ENCODE measurements at places on chromosomes 3 and 15.

- no peak for DNase-seq
These were observed 58.5 kb upstream of the SLC24A5 start for GRCh38 chr15:48062148-48062872.

DNA sequence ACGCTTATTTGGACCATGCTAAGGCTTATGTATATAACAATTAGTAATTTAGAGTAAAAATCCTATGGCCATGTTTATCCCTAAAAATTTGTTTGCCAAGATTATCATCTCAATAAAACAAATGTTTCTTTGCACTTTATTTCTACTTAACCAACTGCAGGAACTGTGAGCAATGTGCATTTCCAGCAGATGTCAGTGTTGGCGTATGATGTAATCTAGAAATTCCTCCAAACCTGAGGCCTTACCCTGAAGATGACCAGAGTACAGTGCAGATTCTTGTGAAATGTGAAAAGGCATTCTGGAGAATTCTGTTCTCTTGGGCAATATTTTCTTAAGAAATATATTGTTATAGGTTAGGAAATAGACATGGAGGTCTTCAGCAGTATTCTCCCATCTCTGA is 205.9 kb downstream of the MBNL1 start:
- DNase-seq, result no peak

DNA sequence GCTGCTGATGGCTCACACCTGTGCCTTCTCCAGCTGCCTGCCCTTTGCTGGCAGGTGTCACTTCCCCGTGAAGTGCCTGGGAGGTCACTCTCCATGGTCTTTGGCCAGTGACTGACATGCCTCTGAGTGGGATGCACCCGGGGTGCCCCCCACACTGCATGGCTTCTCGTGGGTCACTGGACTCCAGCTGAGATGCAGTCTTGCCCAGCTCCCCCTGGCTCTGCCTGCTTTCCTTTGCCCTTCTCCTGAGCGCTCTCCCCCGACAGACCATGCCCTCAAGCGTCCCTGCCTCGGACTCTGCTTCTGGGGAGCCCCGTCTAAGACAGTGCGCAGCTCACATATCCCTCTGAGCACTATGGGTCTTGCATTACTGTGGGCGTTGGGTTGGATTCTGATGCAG is 14.4 kb downstream of the FBLN2 start:
- no peak for DNase-seq

- no peak for DNase-seq
These were observed 23.6 kb upstream of the BSN start for GRCh38 chr3:49530701-49531100.

- no peak for DNase-seq
These were observed 324.6 kb downstream of the MFSD1 start for GRCh38 chr3:159126261-159127020.

DNA sequence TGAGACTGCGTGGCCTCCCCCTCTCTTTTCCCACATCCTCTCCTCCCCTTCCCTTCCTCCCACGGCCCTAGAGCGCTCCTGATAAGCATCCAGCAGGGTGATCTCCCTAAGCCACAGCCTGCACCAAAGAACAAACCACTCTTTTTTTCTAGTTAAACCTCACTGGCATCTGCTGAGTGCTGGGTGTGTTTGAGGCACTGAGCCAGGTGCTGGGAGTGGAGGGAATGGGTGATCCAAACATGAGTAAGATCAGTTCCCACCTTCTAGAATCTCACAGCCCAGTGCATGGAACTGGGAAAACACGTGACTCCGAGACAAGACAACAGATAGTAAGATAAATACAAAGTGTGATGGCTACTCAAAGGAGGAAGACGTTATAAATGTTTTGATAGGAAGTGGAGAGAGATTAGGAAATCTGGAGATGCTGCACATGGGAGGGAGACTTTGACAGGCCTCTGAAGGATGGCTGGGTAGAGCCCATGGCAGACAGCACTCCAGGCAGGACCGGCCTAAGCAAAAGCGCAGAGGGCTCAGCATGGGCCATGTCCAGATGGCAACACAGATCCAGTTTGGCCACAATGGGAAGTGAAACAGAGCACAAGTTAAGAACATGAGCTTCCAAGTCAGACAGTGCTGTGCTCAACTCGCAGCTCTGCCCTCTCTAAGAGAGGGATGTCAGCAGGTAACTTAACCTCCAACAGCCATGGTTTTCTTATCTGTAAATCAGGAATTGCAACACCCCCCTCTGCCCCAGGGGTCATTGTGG is 55.6 kb downstream of the CCR3 start:
- peak; percentile 21 for DNase-seq

- DNase-seq, result no peak
These were observed 11.2 kb downstream of the ATP8B4 start for GRCh38 chr15:50107591-50108408.

DNA sequence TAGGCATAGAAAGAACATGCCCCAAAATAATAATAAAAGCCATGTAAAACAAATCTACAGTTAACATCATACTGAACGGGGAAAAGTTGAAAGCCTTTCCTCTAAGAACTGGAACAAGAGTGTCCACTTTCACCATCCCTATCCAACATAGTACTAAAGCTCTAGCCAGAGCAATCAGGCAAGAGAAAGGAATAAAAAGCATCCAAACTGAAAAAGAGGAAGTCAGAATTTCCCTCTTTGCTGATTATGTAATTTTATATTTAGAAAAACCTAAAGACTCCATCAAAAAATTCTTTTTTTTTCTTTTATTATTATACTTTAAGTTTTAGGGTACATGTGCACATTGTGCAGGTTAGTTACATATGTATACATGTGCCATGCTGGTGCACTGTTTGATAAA is 661.6 kb upstream of the CBLB start:
- DNase-seq, result no peak

GRCh38 chr15:85534031-85534430 is 153.6 kb downstream of the AKAP13 start:
- no peak for DNase-seq

DNA sequence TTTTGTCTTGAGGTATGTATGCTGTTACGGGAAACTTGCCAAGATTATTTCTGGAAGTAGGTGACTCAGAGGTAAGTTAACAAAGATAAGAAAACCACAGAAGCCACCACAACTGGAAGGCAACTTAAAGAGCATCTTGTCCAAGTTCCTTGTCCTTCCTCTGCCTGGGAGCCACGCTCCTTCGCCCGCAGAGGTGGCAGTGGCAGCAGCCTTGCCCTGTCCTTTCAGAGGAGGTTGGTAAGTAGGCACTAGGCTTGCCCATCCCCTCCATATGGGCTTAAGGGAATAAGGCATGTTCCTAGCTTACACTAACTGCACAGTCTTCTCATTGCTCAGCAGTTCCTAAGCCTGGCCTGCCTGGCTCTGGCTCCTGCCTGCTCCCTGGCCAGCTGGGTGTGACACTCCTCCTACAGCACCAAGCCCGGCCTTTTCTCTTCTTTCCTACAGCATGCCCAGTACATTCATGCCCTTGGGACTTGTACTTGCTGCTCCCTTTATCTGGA is 48.0 kb upstream of the RAB6B start:
- no peak for DNase-seq

GRCh38 chr3:165644331-165644730 is 192.9 kb downstream of the BCHE start:
- no peak for DNase-seq

- DNase-seq, result no peak
These were observed 16.5 kb downstream of the ISL2 start for GRCh38 chr15:76353023-76353577.

DNA sequence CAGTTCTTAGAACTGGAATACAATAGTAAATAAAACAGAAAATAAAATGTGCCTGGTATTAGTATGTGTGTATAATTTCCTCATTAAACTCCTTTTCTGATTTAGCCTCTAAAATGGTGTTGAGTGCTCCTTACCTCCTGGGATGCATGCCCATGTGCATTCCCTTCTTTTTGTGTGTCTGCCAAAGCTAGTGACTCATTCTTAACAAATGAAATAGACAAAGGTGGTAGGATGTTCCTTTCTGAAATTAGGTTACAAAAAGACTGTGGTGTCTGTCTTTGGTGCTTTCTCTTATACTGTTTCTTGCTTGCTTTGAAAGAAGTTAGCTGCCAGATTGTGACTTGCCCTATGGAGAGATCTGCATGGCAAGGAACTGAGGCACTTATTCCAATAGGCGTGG is 623.7 kb downstream of the GRM7 start:
- peak; percentile 11 for DNase-seq

- DNase-seq, result no peak
These were observed 17.1 kb upstream of the HEG1 start for GRCh38 chr3:125072749-125073389.

GRCh38 chr3:111238885-111239284 is 167.3 kb downstream of the NECTIN3 start:
- DNase-seq, result no peak

DNA sequence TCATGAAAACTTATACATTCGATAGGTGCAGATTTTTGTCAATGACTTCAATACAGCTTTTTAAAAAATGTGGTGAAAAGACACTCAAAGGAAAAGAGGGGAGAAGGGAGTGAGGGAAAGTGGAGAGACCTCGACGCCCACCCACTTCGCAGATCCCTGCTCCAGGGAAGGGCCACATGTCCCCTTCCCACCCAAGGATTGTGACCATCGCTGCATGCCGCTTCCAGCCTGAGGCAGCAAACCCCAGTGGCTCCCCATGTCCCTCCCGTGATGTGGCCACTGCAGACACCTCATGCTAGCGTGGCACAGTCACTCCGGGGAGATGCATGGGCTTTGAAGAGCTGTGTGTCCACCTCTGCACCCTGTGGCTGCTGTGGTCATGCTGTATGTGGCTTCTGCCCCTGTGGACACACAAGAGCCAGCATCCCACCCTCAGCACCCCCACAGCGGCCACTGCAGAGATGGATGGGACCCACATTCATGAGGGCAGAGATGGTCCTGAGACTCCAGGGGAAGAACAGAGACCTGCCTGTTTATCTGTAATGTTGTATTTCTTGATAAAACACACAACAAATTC is 230.2 kb downstream of the OCA2 start:
- DNase-seq, result no peak

GRCh38 chr3:155560594-155560993 is 184.3 kb downstream of the PLCH1 start:
- no peak for DNase-seq

DNA sequence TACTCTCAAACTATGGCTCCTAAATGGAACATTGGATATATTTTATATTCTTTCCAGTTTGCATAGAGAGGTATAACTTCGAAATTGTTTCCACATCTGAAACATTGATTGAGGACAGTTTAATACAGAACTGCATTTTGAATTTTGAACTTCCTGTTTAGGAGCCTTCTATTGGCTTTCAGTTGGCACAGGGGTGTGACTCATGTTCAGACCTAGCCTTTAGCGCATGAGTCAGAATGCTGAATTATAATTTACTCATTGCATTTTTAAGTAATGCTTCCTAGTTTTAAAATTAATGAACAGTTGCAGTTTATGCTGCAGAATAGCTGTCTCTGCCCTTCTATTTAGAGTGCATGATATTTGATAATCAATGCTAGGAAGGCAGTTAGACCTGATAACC is 751.7 kb downstream of the CADM2 start:
- no peak for DNase-seq

DNA sequence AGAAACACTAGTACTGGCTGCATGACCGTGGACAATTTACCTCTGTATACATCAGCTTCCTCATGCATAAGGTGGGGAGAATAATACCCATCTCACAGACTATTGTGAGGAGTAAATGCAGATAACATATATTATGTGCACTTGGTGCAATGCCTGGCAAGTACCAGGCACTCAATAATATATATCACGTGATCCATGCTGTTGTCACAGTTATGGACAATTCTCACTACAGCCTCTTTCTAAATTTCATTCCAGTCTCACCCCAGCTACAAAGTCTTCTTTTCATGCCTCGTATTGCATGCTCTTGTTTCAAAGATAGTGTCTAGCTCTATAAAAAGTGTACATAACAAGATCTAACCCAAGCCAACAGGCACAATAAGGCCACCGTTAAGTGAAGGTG is 494.3 kb upstream of the ADAMTS9 start:
- no peak for DNase-seq

DNA sequence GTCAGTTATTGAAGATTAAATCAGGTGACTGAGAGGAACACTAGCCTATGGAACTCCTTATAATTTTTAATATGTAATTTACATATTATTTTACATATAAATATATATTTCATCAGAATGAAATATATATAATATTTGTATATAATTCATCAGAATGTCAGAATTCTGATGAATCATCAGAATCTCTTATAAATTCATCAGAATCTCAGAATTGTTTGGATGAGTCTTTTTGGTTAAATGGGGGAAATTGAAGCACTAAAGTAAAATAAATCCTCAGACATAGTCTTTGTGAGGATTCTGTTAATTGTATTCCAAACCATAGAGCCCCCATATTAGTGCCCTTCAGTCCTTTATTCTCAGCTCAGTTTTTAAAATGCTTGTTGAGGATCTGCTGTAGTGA is 15.4 kb downstream of the TCF12 start:
- no peak for DNase-seq

- DNase-seq, result no peak
These were observed 155.9 kb upstream of the BCL6 start for GRCh38 chr3:187900993-187901755.

- DNase-seq, result no peak
These were observed 288.2 kb downstream of the ADAMTS17 start for GRCh38 chr15:100053474-100054121.

- DNase-seq, result no peak
These were observed 329.5 kb downstream of the MFSD1 start for GRCh38 chr3:159131376-159131775.

GRCh38 chr3:159786489-159787177 is 202.0 kb upstream of the IL12A start:
- DNase-seq, result no peak

DNA sequence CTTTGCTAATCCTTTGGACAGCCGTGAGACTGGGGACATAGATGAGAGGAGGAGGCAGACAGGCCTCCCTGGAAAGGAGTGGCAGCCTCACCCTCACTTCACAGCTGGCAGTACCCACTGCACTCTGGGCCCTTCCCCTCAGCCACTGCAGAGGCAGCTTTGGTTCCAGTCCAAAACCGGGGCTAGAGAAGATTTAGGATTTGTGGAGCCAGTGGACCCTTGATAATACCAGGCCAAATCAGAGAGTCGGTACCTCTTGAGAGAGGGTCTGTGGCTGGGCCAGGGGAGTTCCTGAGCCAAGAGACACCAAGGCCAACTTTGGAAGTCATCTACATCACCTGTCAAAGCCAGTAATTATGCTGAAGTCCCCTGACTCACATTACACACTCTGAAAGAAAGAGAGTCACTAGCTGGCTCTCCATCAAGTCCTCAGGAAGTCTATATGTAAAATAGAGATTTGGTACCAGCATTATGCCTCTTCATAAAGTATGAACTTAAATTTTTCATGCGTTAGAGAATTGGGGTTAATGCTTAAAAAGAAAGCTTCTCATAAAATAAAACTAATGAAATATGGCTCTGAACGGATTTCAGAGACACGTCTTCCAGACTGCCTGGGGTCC is 244.1 kb upstream of the SEMA6D start:
- DNase-seq, result no peak

- DNase-seq, result no peak
These were observed 211.8 kb downstream of the TP63 start for GRCh38 chr3:189842681-189843602.

DNA sequence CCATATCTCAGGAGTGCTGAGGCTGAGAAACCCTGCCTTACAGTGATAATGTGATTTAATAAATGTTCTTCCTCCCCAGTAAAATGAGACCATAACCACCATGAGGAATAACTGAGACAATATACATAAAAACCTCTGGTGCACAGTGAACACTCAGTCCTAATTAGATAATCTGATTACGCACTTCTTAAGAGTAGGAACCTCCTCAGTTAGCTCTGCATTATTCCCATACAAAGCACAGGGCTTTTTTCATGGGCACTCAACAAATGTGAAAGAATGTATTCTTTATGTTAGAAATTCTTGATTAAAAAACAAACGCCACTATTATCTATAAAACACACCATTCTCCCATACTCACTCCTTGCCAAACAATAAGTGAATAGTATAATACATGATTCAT is 97.0 kb downstream of the TNIK start:
- DNase-seq, result no peak

GRCh38 chr3:12938258-12938711 is 96.9 kb upstream of the RPL32 start:
- DNase-seq, result no peak

Measured in dorsolateral prefrontal cortex (tissue), 122 donors.